ENCODE measurements at places on chromosomes 16 and 17.
A peak's percentile ranks its signal among the peaks of the same experiment; 100 is the strongest.

DNA sequence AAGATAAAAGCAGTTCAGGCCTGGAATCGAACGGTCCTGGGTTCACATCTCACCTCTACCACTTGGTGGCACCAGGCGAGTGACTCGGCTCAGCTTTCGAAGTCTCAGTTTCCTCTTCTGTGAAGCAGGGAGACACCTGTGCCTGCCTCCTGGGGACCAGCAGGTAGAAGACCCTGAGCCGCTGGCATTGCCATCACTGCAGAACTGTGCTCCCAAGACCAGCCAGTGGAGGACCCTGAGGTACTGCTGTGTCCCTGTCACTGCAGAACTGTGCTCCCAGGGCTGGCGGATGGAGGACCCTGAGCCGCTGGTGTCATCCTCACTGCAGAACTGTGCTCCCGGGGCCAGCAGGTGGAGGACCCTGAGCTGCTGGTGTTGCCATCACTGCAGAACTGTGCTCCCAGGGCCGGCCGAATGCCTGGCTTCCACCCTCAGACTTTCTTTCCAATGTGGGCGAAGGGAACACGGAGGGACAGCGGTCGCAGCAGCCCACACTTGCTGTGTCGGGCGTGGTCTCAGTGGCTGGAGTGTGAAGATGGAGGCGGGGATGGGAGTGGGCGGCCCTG lies 8.7 kb upstream of the SLC7A5 start:
- no peak for DNase-seq

DNA sequence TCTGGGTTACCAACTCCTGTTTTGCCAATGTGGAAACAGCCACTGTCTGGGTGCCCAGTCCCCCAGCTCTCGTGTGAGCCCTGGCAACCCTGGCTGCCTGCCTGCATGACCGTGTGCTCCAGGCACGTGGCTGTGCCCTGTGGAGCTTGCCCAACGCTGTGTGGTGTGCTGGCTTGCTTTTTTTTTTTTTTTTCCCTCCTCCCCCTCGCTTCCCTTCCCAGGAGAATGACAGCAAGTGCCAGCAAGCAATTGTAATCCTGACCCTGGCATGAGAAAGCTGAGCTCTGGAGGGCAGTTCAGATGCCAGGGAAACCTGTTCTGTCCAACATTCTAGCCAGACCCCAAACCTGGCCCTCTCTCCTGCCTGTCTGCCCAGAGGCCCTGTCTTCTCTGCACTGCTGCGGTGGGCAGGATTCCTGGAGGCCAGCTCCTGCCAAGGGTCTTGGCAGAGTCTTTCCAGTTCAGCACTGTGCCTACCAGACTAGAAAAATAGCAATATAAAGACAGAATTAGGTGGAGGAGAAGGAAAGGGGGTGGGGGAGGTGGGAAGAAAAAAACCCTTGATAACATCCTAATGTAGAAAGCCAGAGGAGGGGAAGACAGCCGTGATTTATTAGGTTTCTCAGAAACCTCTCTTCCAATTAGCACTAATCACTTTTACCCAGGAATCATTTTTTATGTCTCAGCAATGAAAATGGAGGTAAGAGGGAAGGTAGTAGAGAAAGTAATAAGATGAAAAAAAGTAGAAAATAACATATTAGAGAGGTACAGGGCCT lies 9.0 kb downstream of the HLF start:
- DNase-seq = no peak

- no peak for DNase-seq
Observed at GRCh38 chr17:34581446-34582184, 2.2 kb downstream of the TMEM132E start.

DNA sequence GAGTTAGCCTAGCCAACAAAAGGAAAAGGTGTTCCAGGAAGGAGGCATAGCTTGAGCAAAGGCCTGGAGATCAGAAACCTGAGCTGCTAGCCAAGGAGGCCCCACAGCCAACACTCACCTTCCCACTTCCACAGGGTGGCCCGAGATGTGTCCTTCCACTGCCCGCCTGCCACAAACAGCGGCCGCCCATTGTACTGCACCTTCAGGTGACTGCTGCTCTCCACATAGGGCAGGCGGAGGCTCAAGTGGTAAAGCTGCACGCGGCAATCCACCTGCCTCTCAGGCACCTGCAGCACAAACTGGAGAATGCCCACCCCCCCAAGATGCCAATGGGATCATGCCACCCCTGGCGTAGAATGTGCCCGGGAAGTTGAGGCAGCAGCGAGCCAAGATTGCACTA lies 111.5 kb downstream of the RMI2 start:
- no peak for DNase-seq

- no peak for DNase-seq
Observed at GRCh38 chr16:75482434-75483205, 12.6 kb downstream of the CHST6 start.

DNA sequence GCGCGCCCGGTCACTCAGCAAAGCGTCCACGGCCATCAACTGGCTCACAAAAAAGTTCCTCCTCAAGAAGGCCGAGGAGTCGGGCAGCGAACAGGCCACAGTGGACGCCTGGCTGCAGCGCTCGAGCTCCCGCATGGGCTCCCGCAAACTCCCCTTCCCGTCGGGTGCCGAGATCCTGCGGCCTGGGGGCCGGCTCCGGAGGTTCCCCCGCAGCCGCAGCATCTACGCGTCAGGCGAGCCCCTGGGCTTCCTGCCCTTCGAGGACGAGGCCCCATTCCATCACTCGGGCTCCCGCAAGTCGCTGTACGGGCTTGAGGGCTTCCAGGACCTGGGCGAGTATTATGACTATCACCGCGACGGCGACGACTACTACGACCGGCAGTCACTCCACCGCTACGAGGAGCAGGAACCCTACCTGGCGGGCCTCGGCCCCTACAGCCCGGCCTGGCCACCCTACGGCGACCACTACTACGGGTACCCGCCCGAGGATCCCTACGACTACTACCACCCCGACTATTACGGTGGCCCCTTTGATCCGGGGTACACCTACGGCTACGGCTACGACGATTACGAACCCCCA lies 10.7 kb downstream of the MYO15A start:
- DNase-seq = no peak

DNA sequence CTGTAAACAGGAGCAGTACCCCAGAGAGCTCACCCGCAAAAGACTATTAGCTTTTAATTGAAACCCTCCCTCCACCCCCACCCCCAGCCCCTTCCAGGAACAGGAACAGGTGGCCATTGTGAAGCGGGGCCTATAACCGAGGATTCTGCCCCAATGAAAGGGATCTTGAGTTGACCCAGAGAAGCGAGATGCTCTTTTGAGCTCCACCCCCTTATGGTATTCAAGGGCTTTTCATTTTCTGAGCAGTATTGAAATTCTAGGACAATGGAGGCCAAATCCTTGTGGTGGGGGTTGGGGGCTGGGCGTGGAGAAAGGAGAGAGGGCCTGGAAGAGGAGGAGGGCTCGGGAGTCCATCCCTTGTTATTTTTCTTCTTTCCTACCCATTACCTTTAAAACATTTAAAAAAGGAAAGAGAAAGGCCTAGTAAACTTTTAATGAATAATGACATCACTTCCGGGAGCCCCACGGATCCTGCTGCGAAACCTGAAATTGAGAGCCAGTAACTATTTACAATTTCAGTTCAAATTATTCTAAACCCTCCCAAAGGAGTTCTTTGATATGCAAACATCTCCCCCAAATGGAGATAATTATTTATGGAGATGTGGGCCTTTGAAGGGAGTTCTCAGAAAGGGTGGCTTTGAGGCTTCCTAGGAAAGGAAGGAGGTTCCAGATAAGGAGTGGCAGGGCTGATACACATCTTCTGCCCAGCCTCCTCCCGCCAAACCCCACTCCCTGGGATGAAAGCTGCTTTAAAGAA lies 30.5 kb downstream of the HS3ST3B1 start:
- no peak for DNase-seq

DNA sequence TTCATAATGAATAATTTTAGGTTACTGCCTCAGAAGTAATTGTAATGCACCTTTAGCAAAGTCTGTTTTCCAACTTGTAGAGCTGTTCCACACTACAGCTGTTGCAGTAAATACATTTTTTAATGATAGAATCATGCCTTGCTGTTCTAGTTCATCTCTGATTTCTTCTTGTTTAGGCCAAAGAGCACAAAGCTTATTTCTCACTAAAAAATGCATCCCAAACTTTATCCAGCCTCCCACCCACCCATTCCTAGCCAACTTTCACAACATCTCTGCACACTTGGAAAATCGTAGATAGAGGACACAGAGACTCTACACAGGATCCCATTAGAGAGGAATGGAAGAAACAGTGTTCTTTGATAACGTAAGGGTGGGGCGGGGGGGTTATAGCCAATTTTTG lies 252.2 kb upstream of the DYNLRB2 start:
- no peak for DNase-seq

- no peak for DNase-seq
Observed at GRCh38 chr17:7315570-7316235, 543 bp upstream of the GPS2 start.

DNA sequence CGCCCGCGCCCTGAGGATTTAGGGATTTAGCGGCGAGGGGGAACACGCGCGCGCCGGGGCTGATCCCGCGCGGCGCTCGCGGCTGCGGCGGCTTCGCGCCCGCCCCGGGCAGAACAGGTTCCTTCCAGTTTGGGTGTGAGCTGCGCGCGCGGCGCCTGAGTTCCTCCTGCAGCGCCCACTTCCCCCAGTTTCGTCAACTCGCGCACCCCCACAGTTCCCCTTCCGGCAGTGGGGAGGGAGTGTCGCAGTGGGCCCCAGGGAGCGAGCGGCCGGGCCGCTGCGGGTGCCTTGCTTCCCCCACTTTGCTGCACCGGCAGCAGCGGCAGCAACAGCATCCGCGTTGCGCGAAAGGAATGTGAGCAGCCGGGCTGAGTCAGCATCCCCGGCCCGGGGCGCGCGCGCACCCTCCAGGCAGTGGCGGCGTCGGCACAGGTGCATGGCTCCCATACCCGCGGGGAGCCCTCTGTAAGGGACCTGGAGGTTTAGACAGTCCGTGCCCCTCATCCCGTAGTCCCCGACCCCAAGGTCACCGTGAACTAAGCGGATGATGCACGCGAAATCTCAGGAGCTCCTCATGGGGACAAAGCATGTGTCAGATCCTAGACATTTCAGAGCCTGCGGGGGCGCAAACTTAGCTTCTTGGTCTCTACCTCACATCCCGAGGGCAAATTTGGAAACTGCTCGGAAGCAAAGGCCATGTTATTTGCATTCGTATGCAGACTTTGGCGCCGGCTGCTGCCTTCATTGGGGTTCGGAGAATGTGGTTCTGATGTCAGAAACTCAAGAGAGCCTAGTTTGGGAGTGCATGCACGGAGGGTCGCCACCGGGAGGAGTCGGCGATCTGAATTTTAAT lies 767 bp downstream of the ARSG start:
- peak; percentile 92 for DNase-seq

DNA sequence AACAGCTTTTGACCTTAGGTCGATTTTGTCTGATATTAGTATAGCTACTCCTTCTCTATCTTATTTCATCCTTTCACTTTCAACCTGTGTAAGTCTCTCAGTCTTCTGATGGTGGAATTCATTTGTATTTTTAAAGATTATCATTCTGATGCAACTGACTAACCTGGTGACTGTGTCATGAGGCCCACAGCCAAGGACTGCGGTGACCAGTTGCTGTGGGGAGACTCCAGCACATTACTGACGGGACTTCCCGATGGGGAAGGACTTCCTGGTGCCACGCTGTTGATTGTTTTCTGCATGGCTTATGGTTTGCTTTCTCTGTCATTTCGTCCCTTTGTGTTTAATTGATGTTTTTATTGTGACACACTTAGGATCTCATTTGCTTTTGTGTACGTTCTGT lies 34.2 kb downstream of the RMI2 start:
- no peak for DNase-seq

GRCh38 chr16:8920645-8921346 lies 38.6 kb downstream of the LITAFD start:
- no peak for DNase-seq

- no peak for DNase-seq
Observed at GRCh38 chr16:87274794-87275193, 42.4 kb downstream of the C16orf95 start.
